ENCODE measurements at places on chromosomes 5 and 9. TPM values are rescaled to one million over a fixed set of nuclear protein-coding genes. Genes with fewer than 3 reads are reported as not detected.

DNA sequence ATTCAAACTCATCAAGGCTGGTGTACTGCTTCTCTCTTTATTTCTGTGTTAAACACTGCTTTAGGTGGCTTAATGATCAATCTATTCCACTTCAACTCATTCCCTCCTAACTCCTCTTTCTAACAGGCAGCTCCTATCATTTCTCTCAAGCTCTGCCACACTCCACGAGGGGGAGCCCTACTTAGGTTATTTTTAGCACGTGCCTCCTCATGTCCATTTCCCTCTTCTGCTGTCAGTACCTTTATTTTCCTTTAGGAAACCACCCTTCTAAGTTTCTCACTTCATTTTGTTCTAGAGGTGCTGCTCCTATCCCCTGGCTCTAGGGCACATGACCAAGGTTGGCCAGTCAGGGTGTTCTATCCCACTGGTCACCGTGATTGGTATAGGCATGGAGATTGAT is 6.7 kb upstream of the BRINP1 start:
- DNase-seq, result no peak

- peak; percentile 38 for DNase-seq
Measured at GRCh38 chr9:125990186-125990792, 243.1 kb downstream of the PBX3 start.

DNA sequence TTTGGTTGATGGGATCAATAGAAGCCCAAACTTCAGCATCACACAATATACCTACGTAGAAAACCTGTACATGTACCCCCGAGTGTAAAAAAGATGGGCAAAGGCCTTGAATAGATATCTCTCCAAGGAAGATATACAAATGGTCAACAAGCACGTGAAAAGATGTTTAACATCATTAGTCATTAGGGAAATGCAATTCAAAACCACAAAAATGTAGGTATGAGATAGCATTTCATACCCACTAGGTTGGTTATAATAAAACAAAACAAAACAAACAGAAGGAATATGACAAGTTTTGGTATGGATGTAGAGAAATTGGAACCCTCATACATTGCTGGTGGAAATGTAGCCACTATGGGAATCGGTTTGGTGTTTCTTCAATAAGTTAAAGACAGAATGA is 33.1 kb upstream of the PPARGC1B start:
- DNase-seq, result no peak

DNA sequence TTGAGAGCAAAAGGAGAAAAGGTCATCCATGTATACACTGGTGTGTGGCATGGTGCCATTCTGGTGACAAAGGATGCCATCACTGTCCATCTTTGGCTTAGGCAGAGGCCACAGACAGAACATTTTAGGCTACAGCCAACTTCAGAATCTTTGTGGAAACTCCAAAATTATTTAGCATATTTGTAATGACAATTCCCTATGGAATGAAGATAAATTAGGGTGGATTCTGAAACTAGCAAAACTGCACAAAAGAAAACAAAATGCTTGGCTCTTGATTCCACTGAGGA is 92.5 kb downstream of the FBXW11 start:
- DNase-seq, result no peak

DNA sequence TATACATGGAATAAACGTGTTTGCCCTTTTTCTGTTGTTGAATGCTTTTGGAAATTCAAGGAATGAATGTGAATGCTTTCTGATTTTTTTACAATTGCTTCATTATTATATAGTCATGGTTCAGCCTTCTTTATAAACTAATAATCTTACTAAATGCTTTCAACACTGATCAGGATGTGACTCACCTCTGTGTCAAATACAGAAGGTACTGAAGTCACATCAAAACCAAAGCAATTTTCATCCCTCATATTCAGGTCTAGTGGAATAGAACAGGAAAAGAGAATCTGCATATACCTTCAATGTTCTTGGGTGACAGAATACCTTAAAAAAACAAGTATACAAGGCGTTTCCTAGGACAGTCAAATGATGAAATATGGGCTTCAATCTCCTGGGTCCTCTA is 170.7 kb downstream of the PDE4D start:
- no peak for DNase-seq

DNA sequence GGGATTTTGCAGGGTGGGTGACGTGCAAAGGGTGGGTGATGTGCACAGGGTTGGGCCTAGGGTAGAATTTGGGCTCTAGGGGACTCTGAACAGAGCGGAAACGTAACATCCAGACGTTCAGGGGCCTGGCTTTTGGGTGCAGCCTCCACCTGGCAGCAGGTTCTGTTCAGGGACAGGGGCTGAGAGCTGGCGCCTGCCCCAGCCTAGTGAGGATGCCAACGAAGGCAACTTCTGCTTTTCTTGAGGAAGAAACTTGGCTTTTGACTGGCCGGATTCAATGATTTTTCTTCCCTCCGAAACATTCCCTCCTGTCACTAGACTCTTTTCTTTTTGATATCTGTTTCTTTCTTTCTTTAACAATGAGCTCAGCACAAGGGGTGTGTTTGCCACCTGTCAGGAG is 38.6 kb upstream of the SLC6A19 start:
- DNase-seq, result no peak

GRCh38 chr5:22598796-22599195 is 254.3 kb downstream of the CDH12 start:
- no peak for DNase-seq

Gene CD274
- total RNA-seq, result 16.5 TPM

Gene S1PR3
- 10.0 TPM for total RNA-seq

Gene ZDHHC21
- 19.7 TPM for total RNA-seq

Measured in lower lobe of right lung (tissue), 2 donors.